GM20000 (cell line): ENCODE measurements at places on chromosomes 13 and 19.

GRCh38 chr13:28014301-28014700, 25.8 kb upstream of the URAD start:
- DNase-seq = no peak

DNA sequence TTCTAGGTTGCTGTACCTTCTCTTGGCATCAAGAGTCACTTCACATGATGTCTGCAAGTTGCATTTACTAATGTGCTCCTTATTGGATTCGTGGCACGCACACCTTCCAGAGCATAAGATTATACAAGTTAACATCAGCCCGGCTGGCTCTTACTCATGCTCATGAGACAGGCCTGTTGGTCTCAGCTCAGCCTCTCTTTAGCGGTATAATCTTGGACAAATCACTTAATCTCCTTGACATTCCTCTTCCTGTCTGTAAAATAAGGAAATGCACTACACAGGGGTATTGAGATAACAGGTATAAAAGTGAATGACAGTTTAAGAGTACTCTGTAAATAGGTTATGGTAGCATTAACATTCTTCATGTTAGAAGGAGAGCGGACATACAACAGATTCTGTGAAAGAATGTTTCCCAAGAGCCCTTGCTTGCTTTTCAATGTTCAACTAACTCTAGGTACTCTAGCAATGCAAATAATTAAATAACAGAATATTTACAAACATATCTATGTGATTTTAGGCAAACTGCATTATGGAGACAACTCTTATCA, 181.1 kb downstream of the FGF14 start:
- DNase-seq = no peak

DNA sequence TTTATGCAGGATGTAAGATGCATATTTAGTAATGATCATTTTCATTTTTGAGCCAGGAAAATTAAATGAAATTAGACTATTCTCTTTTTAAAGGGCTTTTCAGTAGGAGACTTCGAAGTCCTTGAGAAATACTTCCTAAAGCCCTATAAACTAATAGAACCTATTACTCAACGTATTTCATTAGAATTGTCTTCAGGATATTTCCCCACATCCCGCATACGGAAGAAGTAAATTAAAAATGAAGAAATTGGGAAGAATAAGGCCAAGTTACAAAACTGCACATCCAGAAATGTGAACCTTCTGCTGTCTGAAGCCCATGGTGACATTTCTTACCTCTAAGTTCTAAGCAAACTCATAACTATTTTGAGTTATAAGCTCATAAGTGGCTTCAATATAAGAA, 66.5 kb downstream of the RXFP2 start:
- no peak for DNase-seq

DNA sequence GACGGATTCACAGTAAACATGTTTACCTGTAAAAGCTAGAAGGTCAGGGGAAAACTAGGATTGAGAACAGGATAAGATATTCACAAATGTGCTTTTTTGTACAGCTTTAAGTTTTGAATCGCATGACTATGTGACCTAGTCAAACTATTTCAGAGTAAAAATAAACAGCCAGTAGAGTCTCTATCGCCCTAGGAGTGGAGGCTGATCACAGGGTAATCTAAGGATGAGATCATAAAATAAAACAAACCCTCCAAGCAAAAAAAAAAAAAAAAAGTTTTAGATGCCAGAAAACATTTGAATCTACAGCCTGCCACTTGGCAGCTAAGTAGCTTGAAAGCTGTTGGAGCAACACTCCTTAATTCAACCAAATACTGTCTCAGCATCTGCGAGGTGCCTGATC, 26.8 kb downstream of the ZNF350 start:
- DNase-seq = no peak

GRCh38 chr13:55245005-55245644, 1895.6 kb upstream of the PRR20A start:
- DNase-seq = no peak
